GM23338 (cell line): ENCODE measurements at places on chromosomes 11 and 22. TPM values are rescaled to one million over a fixed set of nuclear protein-coding genes. Genes with fewer than 3 reads are reported as not detected.
A peak's percentile ranks its signal among the peaks of the same experiment; 100 is the strongest.

GRCh38 chr11:128726458-128727139, 32.7 kb downstream of the FLI1 start:
- no peak overlapping the region for H3K4me3 ChIP-seq
- no peaks in the 10 kb centered on the region for H3K27me3 ChIP-seq
- peaks cover 10% of the 10 kb centered on the region for H3K4me1 ChIP-seq

Gene INS
- not detected in 2 replicates for total RNA-seq

GRCh38 chr11:104565583-104565961, 332.7 kb downstream of the CASP12 start:
- H3K27ac ChIP-seq = no peak overlapping the region
- H3K4me1 ChIP-seq = no peaks in the 10 kb centered on the region
- DNase-seq = no peak
- no peaks in the 10 kb centered on the region for H3K27me3 ChIP-seq
- no peaks in the 10 kb centered on the region for H3K36me3 ChIP-seq

DNA sequence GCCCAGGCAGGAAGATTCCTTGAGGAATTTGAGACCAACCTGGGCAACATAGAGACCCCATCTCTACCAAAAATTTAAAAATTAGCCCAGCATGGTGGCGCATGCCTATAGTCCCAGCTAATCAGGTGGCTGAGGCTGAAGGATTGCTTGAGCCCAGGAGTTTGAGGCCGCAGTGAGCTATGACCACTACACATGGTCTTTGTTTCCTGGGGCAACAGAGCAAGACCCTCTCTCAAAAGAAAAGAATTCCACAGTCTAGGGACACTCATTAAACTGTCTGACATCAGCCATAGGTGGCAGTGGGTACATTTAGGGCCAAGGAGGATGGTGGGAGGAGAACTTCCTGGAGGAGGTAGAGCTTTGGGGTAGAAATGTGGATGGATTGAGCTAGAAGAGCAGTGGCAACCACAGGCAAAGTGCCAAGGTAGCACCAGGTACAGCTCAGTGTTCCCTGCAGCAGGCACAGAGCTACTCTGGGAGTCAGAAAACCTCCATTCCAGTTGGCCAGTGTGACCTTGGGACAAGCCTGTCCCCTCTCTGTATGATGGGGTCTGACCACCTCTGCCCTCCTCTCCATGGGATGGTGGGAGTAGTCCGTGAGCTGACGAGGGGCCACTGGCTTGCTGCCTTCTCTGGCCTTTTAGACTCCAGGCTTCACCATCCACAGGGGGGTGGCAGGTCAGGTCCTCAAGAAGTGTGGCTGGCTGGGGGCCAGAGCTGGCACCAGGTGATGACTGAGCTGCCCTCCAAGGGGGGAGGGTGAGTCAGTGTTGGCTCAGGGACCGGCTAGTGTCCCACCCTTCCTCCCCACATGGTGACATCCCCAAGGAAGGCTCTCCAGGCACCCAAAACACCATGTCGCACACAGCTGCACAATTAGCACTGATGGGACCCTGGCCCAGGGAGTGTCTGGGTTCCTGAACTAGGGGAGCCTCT, 3.7 kb upstream of the CLCF1 start:
- no peaks in the 10 kb centered on the region for H3K36me3 ChIP-seq
- H3K27ac ChIP-seq = no peak overlapping the region
- peak overlapping the region; percentile 59; the same call in 1 of the 2 replicates for H3K4me3 ChIP-seq
- no peak for DNase-seq
- peaks cover 23% of the 10 kb centered on the region for H3K4me1 ChIP-seq
